ENCODE measurements at places on chromosomes 6 and 20.

- DNase-seq, result no peak
Measured at GRCh38 chr6:135940616-135941167, 89.2 kb downstream of the PDE7B start.

- DNase-seq, result no peak
Measured at GRCh38 chr6:143807103-143807772, 35.9 kb upstream of the LTV1 start.

- DNase-seq, result no peak
Measured at GRCh38 chr6:112622036-112622435, 274.9 kb downstream of the RFPL4B start.

DNA sequence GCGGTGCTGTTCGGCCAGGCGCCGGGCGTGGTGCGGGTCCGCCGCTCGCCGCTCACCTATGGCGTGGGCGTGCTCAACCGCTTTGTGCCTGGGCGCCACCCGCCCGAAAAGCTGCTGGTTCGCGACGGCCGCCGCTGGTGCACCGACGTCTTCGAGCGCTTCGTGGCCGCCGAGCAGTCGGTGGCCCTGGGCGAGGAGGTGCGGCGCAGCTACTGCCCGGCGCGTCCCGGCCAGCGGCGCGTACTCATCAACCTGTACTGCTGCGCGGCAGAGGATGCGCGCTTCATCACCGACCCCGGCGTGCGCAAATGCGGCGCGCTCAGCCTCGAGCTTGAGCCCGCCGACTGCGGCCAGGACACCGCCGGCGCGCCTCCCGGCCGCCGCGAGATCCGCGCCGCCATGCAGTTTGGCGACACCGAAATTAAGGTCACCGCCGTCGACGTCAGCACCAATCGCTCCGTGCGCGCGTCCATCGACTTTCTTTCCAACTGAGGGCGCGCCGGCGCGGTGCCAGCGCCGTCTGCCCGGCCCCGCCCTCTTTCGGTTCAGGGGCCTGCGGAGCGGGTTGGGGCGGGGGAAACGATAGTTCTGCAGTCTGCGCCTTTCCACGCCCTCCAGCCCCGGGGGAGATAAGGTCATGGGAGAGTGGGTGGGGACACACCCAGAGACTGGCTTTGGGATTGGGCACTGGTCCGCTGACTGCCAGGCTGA, 15.7 kb downstream of the ADISSP start:
- DNase-seq, result peak; percentile 51

DNA sequence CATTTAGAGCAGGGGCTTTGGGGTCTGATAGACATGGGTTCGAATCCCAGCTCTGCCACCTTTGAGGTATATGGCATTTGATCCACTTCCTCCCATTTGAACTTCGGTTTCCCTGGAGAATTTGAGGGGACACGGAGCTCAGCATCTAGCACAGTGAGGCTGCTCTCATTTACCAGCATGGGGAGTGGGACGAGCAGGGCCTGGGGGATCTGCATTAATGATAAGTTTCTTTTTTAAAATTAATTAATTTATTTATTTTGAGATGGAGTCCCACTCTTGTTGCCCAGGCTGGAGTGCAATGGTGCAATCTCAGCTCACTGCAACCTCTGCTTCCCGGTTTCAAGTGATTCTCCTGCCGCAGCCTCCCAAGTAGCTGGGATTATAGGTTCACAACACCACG, 52.6 kb downstream of the VSTM2L start:
- no peak for DNase-seq

DNA sequence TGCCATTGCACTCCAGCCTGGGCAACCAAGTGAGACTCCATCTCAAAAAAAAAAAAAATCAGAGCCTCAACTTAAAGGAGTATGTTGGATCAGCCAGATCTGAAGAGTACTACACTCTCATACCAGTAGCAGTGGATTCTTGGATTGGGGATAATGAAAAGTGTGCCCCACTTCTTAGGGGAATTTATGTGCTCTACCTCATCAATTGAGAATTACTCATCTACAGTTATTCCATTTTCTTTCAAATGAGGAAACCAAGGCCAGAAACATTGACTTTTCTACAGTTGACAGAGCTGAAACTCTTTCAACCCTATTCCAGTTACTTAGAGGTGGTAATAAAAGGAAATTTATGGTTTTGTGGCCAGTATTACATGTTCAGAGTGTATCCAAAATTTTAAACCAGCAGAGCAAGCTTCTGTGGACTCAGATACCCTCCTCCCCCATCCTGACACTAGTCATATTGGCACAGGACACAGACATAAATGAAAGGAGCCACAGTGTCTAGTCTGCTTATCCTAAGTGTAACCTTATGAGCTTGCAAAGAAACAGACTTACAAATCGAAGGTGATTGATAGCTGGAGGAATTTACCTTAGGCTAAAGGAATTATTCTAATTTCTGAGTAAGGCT, 51.2 kb downstream of the ORC3 start:
- no peak for DNase-seq

Measured in T-helper 2 cell treated with Interferon-gamma antibody and Interleukin-4, amounts not matched to agents 5 μg/mL and 100 μg/mL, for 36 hours (primary cell).